ENCODE measurements at places on chromosomes 2 and 18.

DNA sequence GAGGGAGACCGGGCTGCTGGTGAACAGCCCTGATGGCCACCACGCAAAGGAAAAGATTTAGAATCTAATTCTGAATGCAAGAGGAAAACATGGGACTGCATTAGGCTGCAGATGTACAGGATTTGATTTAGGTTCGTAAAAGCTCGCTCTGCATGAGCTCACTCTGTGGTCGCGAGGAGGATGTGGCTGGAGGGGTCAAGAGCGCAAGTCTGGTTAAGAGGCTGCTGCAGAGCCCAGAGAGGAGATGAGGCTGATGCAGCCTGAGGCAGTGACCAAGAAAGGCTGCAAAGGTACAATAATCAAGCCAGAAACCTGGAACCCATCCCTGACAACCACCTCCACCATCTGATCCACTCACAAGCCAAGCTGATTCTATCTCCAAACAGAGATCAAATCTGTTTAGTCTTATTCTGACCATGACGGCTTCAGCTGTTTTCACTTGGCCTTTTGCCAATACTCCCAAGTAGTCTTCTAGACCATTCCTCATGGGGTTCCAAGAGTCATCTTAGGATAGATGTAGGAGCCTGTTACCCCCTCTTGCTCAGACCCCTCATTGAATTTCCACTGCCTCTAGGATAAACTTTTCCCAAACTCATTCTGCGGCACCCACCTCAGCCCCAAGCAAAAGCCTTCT lies 58.9 kb upstream of the ARL4C start:
- DNase-seq: no peak

DNA sequence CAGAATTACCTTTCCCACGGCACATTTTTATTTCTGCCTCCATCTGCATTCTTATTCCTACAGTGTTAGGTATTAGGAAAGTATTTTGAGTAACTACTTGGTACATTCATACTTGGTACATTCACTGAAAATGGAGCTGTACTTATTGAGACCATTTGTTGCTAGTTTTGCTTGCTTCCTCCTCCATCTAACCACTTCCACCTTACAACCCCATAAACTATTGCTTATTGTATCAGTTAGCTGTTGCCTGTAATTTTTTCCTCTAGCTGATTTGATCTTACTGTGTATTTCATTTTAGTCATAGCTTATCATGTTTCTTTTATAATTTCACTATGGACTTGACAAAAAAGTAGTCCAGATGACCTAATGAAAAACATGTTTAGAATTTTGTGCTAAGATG lies 50.7 kb downstream of the AFTPH start:
- no peak for DNase-seq

- no peak for DNase-seq
Measured at GRCh38 chr2:15964936-15965563, 24.7 kb downstream of the MYCN start.

DNA sequence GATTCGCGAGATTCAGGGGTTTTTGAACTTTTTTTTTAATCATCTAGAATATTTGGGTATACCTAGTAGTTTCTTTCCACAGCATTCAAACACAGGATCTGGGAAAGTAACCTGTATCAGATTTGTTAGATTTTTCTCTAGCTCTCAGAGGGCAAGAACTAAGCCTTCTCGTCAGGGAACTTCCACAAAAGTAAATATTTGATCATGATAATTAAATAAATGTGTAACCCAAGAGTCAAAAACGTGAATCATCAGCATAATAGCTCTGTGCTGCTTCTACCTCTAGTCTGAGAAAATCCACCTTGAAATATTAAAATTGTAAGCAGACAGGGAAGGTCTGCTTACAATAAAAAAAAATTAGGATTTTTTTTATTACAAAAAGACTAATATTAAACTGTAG lies 225.7 kb upstream of the SPOPL start:
- DNase-seq: no peak

GRCh38 chr2:33083699-33084387 lies 137.1 kb downstream of the LTBP1 start:
- no peak for DNase-seq
